ENCODE measurements at places on chromosomes 2 and 18.

GRCh38 chr2:29226808-29227207 is 111.6 kb downstream of the CLIP4 start:
- no peak for DNase-seq

- DNase-seq = no peak
Measured at GRCh38 chr2:141652308-141652707, 478.5 kb downstream of the LRP1B start.

GRCh38 chr2:16014802-16015201 is 74.5 kb downstream of the MYCN start:
- no peak for DNase-seq

- DNase-seq = no peak
Measured at GRCh38 chr2:113164215-113164929, 9.4 kb upstream of the PSD4 start.

GRCh38 chr18:28063271-28063761 is 113.6 kb downstream of the CDH2 start:
- DNase-seq = no peak

GRCh38 chr2:45986509-45986908 is 310.7 kb upstream of the EPAS1 start:
- no peak for DNase-seq

DNA sequence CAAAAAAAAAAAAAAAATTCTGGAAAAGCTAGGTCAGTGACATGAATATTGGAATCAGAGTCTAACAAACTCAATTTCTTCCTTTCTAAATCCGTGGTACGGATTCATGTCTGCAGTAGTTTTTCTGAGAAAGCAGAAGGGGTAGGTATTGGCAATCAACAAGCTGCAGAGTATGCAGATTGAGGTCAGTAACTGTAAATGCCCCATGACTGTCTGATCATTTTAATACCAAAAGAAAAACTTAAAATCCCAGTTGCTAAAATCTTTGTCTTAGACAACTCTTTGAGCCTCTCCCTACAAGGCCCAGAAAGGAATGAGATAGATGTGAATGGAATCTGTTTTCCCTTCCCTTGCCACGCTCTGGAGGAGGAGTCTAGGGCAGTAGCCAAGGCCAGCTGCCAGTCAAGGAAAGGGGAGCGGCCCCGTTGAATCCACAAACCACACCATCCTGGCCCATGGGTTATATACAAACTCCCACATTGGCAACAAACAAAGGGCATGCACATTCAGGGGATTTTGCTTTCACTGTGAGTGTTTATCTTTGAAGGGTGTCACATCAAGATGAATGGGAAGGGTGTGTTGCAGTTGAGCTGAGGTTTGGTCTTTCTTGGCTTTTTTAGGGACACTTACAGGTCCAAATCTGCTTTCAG is 6.1 kb upstream of the CASP8 start:
- DNase-seq = no peak

DNA sequence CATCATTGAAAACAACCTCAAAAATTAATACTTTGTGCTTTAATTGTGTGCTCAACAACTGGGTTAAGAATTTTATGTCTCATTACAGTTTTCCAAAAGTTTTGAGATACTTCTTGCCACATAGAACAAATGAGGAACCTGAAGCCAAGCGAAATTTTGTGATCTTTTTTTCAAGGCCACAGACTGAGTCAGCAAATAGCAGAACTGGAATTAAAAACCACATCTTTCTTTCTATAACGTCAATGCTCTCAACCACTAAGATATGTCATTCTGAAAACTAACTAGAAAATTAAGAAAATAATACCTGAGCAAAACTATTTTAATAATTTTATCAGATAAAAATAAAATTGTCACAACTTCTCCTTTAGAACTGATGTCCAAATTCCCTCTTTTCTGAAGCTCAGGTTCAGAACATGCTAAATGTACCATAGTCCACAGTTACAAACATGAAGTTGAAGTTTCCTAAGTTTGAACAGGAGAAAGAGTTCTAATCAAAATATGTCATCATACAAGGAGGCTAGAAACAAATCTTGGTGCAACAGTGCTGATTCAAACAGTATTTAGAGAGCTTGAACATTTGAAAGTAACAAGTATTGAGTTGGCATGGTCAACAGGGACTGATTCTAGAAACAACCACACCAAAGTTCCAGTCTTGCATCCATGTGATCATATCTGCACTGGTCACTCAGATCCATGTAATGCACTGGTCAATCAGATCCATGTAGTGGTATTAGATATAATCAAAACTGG is 27.6 kb upstream of the CALCRL start:
- no peak for DNase-seq

DNA sequence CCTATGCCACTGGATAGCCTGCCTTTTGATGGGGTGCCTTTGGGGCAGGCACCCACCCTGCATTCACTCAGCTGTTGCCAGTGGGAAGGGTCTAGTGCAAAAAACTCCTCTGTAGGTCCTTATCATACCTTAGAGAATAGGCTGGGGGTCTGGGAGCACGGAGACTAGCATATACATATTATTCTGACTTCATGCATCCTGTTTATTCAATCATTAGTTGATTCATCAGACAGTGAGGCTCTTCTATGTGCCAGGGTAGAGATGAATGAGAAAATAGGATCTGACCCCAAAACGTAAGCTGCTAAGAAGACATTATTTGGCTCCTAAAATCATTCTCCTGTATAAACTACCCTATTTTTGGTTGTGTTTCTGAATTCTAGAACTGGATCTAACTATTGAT is 153.3 kb downstream of the TPGS2 start:
- DNase-seq = no peak

DNA sequence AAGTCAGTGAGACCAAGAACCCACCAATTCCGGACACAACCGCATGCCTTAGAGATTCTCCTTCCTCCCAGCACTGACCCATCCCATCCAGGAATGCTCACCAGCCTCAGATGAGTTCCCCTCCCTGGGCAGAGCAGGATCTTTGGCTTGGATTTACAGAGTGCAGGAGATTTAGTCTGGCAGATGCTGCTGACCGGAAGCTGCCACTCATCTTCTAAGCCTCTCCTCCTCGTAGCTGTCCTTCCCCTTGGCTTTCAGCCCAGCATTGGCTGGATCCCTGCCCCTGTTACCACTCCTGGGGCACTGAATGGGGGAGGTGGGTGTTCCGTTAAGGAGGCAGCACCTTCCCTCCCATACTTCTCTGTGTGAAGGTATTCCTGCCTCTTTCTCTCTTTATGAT is 53.2 kb downstream of the VWA3B start:
- DNase-seq = no peak

- no peak for DNase-seq
Measured at GRCh38 chr2:195532628-195533271, 124.3 kb upstream of the SLC39A10 start.

GRCh38 chr18:9436206-9436929 is 38.9 kb upstream of the RALBP1 start:
- DNase-seq = no peak

GRCh38 chr2:157470321-157470720 is 26.4 kb upstream of the CYTIP start:
- no peak for DNase-seq

DNA sequence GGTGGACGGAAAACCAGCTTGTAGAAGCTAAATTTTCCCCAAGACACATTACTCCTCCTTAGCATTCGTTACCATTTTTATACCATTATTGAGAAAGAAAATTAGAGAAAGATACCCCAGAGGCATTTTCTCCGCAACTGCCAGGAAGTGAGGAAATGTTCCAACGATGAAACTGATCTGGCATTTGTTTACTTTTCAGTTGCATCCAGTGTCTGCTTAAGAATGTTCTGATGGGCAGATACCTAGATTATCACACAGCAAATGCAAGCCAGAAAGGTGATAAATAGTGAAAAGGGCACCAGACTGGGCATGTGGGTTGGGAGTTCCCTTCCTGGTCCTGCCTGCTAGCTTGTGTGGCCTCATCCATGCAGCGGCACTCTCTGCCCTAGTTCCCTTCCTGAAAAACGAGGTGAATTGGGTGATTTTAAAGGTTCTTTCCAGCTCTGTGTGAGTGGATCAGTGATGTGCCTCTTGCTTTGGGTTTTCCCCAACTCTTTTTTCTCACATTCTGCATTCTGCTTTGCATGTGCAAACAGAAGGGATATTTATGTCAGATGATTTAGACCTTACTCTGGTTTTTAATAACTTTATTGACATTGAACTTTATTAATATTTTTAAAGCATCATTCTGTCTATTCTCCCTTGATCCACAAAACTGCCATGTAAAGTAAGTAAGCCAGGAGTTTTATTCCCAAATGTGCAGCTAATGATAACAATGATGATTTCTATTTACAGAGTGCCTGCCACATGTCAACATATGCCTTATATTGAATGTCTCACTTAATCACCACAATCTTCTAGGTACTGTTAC is 139.6 kb downstream of the INSIG2 start:
- DNase-seq = no peak

DNA sequence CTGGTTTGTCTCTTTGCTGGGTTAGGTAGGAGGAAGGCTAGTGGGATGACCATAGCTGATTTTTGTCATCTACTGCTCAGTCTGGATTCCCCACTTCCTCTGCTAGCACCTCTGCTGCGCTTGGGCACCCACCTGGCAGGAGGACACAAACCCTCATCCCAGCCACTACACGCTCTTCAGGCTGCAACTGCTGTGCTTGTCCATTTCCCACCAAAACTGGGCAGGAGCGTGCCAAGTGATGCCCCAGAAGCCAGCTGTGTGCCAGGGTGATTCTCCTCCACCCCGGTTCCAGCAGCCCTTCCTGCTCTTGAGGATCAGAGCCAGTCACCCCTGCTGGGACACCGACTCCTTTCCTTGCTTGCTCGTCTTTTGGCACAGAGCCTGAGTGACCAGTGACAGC is 15.7 kb upstream of the PER2 start:
- no peak for DNase-seq

GRCh38 chr18:61985681-61986080 is 92.9 kb upstream of the RNF152 start:
- DNase-seq = no peak

GRCh38 chr2:215137741-215138340 is 585 bp downstream of the ABCA12 start:
- DNase-seq = no peak

Data from stimulated activated CD4-positive, alpha-beta T cell treated with anti-CD3 and anti-CD28 coated beads, TNF-alpha, amount 100 ng/mL, for 1 hour (primary cell).